Astrocyte of the spinal cord (primary cell): ENCODE measurements at places on chromosomes 3 and 15.

DNA sequence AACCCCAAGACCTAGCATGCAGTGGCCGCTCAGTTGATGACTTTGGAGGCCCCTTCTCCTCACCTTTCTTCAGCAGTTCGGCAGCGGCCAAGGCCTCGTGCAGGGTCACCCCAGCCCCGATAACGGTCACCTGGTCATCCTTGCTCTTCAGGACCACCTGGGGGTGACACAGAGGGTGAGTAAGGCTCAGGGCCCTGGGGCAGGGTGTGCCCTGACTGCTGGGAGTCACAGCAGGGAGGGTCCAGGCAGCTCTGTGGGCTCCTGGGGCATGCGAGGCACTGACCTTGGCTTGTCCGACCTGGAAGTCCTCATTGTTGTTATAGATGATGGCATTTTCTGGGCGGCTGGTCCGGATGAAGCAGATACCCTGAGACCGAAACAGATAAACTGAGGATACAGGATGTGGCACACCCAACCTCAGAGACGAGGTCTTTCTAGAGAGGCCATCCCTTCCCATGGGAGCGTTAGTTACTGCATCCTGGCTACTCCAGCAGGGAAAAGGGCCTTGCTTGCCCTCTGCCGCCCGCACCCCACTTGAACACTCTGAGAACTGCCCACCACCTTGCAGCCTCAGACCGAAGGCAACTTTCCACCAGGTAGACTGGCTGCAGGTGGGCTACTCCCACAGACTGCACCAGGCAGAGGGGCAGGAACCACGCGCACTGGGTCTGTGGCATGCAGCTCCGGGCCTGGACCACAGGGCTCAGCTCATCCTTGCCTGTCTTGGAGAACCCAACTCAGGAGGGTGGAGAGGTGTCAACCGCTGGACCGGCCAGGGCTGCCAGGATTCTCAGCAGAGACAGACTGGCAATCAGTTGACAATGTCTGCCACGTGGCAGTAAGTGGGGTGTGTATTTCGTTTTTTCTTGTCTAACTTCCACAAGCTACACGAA is 27.6 kb downstream of the TKT start:
- DNase-seq: no peak

- no peak for DNase-seq
These were observed 537.1 kb downstream of the RSL24D1 start for GRCh38 chr15:54659646-54660045.

GRCh38 chr3:188151438-188151837 is 2.5 kb upstream of the LPP start:
- DNase-seq: no peak

DNA sequence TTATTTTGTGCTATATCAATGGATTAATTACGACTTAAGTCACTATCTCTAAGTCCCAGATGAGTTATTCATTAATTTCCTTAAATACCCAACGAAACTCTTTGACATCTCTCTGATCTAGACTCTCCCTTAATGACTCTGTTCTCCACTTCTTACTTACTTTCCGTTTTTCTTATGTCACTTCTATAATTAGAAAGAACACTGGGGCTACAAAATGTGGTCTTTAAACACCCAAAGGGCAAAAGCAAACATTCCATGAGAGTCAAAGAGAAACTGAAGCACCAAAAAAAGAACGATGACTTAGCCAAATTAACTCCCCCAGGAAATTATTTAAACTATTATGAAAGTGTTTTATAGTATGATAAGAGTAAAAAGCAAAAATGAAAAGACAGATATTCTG is 166.4 kb upstream of the UBE2E2 start:
- peak; percentile 22 for DNase-seq

GRCh38 chr3:13708301-13708700 is 159.4 kb downstream of the FBLN2 start:
- no peak for DNase-seq

DNA sequence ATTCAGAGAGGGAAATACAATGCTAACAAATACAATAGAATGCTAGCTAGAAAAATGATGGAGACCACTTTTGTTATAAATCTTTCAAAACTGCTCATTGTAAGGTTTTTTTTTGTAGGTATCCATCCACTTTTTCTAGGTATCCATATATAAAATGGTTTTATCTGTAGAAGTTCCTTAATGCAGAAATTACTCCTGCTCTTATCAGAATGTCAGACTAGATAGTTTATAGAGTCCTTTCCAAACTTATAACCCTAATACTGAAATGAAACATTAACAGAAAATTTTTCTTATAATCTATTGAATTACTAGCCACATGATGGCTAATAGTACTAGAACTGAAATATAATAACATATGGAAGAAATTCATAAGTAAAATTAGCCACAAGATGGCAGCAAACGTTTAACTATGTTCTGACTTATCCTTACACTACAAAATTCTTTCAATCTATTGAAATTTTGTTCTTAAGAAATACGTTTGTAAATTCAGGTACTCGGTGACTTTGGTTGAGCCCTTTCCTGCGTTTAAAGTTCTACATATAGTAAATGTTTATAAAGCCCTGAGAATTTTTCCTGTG is 58.5 kb downstream of the ECT2 start:
- DNase-seq: peak; percentile 71

GRCh38 chr3:124669470-124669869 is 60.8 kb upstream of the UMPS start:
- DNase-seq: peak; percentile 62

- no peak for DNase-seq
These were observed 34.6 kb upstream of the MUC13 start for GRCh38 chr3:124969190-124969589.

GRCh38 chr3:161252143-161252542 is 31.0 kb downstream of the NMD3 start:
- no peak for DNase-seq

DNA sequence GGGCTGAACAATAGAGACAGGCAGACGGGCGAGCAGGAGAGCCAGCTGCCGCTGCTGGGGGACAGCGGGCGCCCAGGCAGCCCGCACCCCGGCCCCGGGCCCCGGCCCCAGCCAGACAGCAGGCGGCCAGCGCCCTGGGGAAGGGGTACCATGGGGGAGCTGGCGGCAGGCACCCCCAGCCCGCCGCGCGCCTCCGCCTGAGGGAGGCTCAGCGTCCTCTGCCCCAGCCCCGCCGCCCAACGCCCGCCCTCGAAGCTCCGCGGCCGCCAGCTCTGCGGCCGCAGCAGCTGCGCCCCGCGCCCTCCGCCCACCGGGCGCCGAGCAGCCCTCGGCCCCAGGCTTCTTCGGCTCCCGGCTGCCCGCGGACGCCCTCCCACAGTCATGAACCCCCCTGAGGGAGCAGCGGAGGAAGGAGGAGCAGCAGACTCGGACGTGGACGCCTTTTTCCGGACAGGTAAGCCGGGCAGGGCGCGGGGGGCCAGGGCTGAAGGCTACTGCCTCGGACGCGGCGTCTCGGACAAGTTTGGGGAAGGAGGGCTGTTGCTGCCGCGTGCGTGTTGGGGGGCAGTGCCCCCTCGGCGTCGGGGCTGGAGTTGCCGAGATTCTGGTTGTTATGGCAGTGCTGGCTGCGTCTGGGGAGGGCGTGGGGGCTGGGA is 41.6 kb upstream of the ROPN1 start:
- DNase-seq: no peak

DNA sequence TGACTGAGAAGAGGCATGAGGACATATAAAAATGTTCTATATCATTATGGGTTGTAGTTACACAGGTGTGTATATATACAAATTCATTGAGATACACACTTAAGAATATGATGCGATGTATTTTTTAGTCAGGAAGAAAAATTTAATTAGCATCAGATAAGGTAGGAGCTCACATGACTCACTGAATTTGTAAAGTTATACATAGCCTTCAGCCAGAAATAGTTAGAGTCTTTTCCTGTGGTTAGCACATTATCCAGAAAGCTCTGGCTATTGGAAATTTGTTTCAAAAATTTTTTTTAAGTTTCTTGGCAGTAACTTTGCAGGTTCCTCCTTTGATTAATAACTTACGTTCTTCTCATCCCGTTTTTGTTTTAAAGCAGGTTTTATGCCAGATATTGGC is 88.6 kb downstream of the STT3B start:
- no peak for DNase-seq

DNA sequence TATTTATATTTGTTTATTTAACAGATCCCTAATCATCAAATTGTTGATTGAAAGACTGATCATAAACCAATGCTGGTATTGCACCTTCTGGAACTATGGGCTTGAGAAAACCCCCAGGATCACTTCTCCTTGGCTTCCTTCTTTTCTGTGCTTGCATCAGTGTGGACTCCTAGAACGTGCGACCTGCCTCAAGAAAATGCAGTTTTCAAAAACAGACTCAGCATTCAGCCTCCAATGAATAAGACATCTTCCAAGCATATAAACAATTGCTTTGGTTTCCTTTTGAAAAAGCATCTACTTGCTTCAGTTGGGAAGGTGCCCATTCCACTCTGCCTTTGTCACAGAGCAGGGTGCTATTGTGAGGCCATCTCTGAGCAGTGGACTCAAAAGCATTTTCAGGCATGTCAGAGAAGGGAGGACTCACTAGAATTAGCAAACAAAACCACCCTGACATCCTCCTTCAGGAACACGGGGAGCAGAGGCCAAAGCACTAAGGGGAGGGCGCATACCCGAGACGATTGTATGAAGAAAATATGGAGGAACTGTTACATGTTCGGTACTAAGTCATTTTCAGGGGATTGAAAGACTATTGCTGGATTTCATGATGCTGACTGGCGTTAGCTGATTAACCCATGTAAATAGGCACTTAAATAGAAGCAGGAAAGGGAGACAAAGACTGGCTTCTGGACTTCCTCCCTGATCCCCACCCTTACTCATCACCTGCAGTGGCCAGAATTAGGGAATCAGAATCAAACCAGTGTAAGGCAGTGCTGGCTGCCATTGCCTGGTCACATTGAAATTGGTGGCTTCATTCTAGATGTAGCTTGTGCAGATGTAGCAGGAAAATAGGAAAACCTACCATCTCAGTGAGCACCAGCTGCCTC is 14.7 kb downstream of the THBS1 start:
- peak; percentile 27 for DNase-seq

DNA sequence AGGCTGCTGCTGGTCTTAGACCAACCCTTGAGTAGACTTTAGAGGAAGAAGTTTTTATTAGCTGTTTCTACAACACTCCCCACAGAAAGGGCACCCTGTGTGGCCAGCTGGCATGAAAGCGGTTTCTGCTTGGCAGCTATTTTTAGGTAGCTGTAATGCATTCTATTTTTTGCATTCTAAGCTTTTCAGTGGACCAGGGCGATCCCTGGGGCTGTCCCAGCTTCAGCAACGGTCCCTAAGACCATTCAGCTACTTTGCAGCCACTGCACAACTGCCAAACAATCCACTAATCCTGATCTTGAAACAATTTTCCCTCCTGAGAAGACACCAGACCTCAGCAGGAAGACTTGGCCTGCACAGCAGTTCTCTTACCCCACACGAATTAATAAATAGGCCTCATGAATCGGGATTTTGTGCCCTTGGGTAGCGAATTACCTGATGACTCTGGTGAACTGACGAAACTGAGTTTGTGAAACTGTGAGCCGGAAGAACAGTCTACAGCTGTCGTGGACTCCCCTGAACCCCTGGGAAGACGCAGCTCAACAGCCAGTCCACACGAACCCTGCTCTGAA is 14.6 kb upstream of the TFRC start:
- peak; percentile 6 for DNase-seq

DNA sequence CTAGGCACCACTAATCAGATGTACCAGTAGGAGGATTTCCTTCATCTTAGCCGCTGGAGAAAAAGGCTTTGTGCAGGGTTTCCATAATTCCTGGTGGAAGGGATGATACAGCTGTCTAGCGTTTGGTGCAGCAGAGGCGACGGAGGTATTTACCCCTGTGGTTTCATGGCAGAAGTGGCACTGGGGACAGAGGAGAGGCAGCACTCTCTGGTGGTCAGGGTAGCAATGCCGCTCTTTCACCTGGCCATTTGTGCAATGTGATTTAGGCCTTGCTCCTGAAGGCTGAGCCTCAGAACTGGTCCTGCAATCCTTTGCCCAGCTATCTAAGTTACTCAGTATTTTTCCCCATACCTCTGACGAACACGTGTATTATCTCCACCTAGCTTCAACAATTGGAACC is 47.1 kb upstream of the BNIP2 start:
- no peak for DNase-seq

GRCh38 chr3:59262076-59262498 is 212.3 kb upstream of the CFAP20DC start:
- DNase-seq: no peak

- DNase-seq: peak; percentile 88
These were observed 28.4 kb downstream of the IRAK2 start for GRCh38 chr3:10192953-10193691.

- no peak for DNase-seq
These were observed 24.0 kb upstream of the HGD start for GRCh38 chr3:120705884-120706582.

DNA sequence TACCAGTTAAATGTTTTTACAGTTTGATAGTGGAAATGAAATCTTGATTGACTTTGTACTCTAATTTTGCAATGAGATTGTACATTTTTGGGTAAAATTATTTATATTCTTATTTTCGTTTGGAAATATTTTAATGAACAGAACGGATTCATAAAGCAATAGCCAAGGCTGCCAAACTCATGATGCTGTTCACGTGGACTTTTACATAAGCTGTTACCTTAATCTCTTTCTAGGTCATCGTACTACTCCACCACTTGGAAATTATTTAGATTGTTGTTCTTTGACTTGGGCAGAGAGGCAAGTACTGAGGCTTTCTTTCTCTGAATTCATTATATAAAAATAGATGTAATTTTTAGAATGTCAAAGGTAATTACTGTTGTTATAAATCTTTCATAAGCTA is 16.2 kb downstream of the SYNPR start:
- DNase-seq: no peak

GRCh38 chr3:101122681-101123080 is 129.5 kb upstream of the ABI3BP start:
- DNase-seq: no peak

DNA sequence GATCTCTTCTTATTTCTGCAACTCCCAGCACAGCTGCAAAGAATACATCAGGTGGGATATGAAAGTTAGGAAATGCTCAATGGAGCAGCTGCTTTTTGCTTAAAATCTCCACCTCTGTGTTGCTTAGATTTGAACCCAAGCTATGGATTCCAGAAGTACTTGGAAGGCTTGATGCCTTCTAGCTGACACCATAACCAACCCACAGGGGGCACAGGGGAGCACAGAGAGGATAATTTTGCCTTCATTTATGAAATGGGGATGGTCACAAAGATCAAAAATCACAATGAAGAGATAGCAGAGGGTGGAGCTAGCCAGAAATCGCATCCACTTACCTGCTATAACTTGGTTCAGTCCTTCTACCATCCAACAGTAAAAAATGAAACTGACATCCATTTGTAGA is 75.7 kb downstream of the DUT start:
- no peak for DNase-seq

DNA sequence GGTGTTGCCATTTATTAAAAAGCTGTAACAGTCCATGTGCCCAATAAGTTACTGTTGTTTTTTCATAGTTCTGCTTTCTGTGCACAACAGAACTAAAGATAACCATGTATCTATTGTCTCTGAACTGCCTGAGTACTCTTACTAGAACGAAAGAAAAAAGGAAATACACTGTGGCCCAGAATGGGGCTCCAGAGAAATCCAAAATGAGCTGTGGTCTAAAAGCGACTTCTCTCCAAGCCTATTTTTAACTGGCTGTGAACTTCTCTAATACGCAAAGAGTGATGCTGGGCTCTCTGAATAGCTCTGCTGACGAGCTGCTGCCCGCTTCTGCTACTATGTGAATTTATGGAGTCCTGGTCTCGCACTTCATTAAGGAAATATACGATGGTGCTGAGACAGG is 56.2 kb upstream of the LPP start:
- no peak for DNase-seq

- no peak for DNase-seq
These were observed 155.1 kb upstream of the CNTN4 start for GRCh38 chr3:1943395-1944118.

- DNase-seq: no peak
These were observed 386.3 kb downstream of the CNTN4 start for GRCh38 chr3:2485027-2485375.
